Jurkat, Clone E6-1 (cell line): ENCODE measurements at places on chromosomes 13 and 19.

DNA sequence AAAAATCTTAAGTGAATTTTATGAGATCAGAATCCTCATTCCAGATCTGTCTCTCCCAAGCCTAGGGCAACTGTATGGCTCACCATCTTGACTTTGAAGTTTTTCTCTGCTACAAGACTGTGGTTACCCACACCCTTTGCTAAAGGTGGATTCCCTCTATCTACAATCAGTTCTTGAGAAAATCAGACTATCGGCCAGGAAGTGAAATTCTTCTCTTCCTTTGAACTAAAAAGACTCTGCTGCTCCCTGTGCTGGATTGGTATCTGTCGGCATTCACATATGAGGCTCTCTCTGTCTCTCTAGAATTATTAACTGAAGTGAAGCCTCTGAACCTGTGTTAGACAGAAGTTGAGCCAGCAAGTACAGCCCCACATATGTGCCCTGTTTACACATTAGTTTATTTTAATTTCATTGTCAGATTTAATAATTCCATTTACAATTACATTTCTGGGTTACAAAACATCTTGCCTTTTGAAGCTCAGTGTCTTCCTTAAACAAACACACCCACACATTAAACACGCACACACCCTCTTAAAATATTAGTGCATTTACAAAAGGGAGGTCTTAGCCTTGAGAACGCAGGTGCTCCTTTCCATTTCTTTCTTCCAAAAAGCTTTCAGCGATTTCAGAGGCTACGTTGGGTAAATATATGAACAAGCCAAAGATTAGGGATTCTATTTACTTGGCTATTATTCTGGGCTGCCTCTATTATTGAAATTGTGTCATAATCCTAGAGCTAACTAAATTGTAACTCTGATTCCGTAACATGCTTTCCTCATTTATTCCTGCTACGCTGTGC, 145.7 kb downstream of the MIPEP start:
- DNase-seq: peak; percentile 89

- DNase-seq: no peak
Observed at GRCh38 chr19:46197314-46198070, 32.0 kb upstream of the IGFL1 start.

DNA sequence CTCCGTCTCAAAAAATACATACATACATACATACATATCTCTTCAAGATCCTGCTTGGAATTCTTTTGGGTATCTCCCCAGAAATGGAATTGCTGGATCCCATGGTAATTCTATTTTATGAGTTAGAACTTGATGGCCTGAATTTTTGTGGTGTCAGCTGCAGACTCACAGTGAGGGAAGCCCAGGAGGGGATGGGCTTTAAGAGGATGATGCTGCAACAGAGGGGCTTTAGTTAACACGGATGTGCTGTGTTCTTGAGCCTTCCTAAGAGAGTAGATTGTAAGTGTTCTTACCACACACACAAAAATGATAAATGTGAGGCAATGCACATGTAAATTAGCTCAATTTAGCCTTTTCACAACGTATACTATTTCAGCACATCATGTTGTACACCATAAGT, 31.8 kb downstream of the CACNG6 start:
- DNase-seq: no peak

DNA sequence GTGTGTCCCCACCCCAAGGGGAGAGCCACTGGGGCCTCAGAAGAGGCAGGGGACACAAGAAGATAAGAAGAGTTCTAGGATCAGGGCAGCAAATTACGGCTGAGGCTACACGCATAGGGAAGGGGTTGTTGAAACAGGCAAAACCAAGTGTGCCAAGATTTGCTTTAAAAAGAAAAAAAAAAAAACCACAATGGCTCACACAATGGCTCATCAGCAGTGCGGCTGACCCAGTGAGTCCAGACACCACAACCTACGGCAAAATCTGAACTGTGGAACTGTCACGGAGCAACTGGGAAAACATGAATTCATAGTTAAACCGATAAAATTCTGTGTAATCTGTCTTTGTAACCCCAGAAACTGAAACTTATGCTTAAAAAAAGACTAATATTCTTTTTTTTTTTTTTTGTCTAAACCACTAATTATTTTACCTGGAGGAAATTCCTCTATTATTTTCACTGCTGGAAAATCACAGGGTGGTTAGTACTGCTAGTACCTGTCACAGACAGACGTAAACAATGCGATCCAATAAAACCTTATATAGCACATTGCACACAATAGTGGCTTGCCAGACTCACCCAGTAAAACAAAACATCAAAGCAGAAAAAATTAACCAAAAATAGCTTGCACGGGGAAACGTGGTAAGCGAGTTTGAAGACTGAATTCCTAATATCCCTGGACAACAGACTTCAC, 325.4 kb upstream of the TSHZ3 start:
- no peak for DNase-seq

- no peak for DNase-seq
Observed at GRCh38 chr13:82436099-82436585, 1446.1 kb downstream of the SLITRK1 start.

DNA sequence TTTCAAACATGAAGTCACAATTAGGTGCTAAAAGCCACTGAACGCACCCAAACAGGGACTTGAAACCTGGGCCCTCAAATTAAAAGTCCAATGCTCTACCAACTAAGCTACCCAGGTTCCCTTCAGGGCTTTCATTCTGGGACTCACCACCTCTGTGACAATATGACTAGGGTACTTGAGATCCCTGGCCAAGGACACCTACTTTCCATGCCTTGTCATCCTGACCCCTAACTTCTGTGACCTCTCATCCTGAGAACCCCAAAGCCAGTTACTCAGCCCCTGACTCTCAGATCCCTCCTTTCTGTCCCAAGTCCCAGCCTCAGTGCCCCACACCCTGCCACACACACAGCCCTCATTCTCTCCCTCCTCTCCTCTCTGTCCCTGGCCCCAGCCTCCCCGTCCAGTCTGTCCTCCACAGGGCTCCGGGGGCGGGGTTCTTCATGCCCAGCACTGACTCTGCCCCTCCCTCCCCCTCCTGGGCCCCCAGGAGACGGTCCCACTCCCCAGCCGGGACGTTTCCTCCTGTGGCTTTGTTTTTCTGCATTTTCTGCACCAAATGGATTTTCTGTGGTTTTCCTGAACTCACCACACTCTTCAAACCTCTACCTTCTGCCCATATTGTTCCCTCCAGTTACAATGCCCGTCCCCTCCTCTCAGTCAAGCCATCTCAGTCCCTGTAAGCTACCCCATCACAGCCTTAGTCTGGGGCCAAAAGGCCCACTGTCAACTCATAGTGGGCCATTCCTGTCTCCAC, 7.0 kb downstream of the RCN3 start:
- peak; percentile 62 for DNase-seq

GRCh38 chr13:106503272-106503671, 32.2 kb downstream of the EFNB2 start:
- DNase-seq: no peak
